ENCODE measurements at places on chromosomes 5 and 9.

DNA sequence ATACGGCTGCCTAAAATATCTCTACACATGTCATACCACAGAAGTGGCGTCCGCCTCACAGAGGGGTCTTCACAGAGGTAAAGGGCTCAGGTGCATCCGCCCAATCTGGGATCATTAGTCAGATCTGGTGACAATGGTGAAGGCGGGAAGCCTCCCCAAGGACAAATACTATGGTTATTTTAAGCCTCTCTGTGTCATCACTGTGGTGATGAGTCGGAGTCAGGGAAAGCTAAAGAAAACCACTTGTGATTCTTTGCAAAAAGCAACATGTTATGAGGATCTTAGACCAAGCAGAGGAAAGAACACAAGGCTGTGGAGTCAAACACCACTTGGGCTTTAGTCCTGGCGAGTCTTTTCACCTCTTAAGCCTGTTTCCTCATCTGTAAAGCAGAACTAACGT is 190.4 kb downstream of the DRD1 start:
- no peak for DNase-seq

GRCh38 chr5:170423692-170424091 is 34.5 kb upstream of the KCNMB1 start:
- DNase-seq, result no peak

DNA sequence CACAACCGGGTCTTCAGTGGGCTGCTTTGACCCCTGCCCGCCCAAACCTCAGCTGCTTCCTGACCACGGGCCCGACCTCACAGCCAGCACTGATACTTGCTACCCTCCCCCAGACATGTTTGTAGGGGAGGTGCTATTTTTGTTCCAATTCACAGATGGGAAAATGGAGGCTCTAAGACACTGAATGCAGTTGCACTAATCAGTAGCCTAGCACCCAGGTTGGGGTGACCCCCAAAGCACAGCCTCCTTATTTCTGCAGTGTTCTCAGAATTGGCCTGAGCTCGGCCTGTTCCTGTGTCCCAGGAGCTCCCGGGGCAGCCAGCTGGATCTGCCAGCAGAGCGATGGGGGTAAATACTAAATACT is 22.6 kb downstream of the LAMC3 start:
- DNase-seq, result no peak

DNA sequence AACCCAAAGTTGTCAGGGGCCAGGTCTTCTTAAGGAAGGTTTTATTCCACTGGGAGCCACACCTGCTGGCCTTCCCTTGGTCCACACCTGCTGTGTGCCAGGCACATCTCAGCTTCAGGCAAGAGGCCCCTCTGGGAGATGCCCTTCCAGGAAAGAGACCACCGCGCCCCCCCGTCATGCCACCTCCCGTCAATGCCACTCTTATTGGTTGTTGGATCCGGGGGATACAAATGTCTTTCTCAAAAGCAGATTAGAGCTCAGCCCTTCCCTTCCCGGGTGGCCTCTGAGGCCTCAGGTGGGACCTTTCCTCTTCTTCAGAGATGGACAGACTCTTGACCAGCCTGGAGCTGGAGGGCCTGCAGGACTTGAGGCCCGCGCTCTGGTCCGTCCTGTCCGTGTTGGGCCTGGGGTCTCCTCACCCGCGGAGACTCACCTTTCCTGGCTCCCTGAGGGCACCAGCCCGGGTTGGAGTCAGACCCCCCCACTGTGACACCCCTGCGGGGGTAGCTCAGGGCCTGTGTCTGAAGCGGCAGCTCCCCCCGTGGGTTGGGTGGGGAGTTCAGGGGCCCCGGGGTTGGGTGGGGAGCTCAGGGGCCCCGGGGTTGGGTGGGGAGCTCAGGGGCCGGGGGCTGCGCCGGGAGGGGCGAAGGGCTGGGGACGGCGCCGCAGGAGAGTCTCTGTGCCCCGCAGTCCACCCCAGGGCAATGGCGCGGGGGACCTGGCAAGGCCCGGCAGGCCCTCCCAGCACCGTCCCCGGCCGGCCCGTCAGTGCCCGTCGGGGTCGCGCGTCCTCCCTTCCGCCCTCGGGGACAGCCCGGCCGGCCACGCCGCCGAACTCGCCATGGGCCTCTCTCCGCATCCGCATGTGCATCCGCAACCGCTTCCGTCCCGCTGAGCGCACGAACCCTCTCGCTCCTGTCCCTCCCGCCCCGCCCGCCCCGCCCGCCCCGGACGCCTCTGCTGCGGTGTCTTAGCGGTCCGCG is 3.7 kb upstream of the SLC9A3 start:
- DNase-seq, result no peak

- no peak for DNase-seq
Observed at GRCh38 chr9:125821078-125821477, 73.9 kb downstream of the PBX3 start.

- no peak for DNase-seq
Observed at GRCh38 chr5:142870532-142871362, 100.6 kb downstream of the ARHGAP26 start.

DNA sequence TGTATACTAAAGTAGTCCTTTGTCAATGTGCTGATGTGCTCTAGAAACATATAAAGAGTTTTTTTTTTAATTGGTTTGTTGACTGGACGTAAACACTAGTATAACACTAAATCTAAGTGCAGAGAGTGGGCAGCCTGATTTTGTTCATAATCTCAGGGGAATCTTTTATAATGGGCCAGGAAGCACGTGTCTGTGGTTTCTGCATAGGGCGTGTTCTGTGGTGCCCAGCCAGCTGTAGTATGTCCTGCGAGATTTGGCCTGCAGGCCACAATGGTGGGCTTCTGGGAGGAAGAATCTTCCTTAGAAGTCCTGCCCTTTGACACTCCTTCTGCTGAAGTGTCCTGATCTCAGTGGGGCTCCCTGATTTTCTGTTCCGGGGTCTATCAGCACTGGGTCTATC is 49.0 kb upstream of the DHFR start:
- DNase-seq, result no peak

DNA sequence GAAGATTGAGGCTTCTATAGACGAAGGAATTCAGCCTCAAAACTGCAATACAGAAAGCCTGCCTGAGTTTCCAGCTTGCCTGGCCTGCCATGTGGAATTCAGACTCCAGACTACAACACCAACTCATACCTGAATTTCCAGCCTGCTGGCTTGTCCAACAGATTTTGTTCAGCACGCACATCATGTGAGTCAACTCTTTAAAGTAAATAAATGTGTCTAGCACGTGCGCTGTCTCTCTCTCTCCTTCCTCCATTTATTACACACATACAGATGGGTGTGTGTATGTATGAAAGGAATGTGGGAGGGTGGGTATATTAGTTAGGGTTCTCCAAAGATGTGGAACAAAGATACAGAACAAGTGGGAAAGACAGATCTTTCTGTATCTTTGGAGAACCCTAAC is 82.4 kb upstream of the TAS2R1 start:
- no peak for DNase-seq

- no peak for DNase-seq
Observed at GRCh38 chr9:130975156-130975555, 33.8 kb upstream of the LAMC3 start.

- DNase-seq, result no peak
Observed at GRCh38 chr5:158770506-158770905, 329.2 kb downstream of the EBF1 start.

DNA sequence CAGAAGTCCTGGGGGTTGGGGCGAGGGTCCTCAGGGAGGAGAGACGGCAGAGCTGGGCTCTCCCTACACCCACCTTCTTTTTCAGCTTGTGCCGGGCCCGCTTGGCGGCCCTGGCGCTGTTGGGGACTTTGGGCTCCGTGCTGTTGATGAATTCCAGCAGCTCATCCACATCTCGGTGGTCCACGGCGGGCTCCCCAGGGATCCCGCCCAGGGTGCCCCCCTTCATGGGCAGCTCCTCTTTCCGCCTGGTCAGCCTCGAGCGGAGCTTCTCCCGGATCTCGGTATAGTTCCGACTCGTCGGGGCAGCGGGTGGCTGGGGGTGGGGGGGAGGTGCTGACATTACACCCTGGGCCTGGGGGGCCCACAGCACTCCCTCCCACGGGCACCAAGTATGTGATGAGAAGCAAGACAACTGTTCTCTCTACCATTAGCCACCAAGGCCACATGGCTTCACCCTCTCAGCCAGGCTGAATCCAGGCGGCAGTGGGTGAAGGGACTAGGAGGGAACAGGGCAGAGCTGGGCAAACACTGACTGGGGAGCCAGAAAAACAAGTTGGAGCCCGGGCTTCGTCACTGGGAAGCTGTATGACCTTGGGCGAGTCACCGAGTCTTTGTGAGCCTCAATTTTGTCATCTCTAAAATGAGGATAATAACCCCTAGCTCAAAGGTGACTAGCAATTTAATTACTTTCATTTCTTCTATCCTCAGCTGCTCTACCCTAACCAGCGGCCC is 14.6 kb upstream of the DDX41 start:
- DNase-seq, result no peak

GRCh38 chr9:6443661-6444060 is 30.7 kb downstream of the UHRF2 start:
- DNase-seq, result no peak

GRCh38 chr9:92501671-92502393 is 19.5 kb upstream of the ASPN start:
- no peak for DNase-seq

DNA sequence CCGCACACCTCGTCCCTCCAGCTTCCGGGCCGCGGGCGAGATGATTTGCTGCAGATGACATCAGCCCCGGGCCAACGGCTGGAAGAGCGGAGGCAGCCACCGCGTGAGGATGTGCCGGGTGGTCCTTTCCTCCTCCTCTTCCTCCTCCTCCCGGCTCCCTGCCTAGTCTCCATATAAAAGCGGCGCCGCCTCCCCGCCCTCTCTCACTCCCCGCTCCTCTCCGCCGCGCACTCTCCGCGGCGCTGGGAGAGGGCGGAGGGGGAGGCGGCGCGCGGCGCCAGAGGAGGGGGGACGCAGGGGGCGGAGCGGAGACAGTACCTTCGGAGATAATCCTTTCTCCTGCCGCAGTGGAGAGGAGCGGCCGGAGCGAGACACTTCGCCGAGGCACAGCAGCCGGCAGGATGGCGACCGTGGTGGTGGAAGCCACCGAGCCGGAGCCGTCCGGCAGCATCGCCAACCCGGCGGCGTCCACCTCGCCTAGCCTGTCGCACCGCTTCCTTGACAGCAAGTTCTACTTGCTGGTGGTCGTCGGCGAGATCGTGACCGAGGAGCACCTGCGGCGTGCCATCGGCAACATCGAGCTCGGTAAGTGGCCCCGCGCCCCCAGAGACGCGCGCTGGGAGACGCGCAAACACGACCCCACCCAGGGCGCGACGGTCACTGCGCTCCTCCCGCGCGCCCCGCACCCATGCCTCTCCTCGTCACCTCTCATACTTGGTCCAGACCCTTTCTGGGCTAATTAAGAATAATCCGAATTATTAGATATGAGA is at the start of gene MAP1B:
MAP1B (plus strand) TSS at position 345 of the 770 bp plus-strand sequence; CDS start at position 402, 57 bp downstream.
- DNase-seq, result no peak

- no peak for DNase-seq
Observed at GRCh38 chr9:109150925-109151545, 16.0 kb downstream of the FRRS1L start.

- no peak for DNase-seq
Observed at GRCh38 chr9:112971415-112971814, 40.6 kb downstream of the ZNF883 start.

DNA sequence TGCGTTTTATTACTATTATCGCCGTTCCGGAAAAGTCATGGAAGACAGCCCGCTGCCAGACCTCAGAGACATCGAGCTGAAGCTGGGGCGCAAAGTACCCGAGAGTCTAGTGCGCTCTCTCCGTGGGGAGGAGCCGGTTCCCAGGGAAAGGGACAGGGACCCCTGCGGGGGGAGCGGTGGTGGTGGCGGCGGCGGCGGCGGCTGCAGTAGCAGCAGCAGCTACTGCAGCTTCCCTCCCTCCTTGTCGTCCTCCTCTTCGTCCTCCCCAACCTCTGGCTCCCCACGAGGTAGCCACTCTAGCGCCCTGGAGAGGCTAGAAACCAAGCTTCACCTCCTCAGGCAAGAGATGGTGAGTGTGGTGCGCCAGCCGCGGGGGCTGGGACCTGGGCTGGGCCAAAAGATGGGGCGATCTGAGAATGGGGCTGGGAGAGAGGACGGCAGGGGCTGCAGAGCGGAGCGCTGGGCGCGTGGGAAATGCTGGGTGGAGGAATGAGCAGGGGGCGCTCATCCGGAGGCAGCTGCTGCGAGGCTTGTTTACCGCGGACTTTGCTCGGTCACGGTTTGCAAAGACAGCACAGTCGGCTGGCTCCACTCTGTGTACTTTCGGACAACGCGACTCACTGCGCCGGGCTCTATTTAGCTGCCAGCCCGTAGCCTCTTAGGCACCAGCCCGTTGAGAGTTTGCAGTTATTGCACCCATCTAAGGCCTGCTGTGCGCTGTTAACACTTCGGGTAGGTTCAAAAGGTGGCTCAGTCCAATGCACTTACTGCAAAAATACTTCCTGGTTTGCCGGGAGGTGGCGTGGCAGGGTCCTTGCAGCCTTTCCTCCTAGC is 1.1 kb downstream of the LURAP1L start:
- DNase-seq, result no peak

- no peak for DNase-seq
Observed at GRCh38 chr9:128099231-128099931, 28.1 kb downstream of the PTGES2 start.

All from stimulated activated CD4-positive, alpha-beta T cell treated with anti-CD3 and anti-CD28 coated beads, Interleukin-4, amount 100 ng/mL, for 1 hour (primary cell).